ENCODE measurements at places on chromosomes 7 and 10.
A peak's percentile ranks its signal among the peaks of the same experiment; 100 is the strongest.

- no peak for DNase-seq
Observed at GRCh38 chr7:2539031-2539911, 16.1 kb downstream of the BRAT1 start.

DNA sequence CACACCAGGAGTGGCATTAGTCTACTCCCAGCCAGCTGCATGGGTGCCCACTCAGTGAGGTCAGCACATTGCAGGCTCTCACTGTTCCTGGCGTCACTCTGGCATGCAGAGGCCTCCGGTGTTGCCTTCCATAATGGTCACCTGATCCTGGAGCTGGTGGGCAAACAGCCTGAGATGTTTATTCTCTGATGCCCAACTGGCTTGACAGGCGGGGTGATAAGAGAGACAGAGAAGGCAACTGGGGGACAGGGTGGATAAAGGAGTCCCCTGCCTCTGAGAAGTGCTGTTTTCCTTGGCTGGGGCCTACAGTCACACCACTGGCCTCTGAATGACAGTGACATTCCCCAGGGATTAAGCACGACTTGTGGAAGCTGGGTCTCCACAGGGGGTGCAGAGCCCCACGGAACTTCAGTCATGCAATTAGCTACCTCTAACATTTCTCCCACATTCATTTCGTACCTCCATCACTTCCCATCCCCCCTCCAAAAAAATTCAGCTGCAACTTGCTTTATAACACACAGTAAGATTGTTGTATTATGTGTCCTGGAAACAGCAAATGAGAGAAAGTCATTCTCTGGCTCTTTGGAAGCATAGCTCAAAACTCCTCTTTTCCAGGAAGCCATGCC is 7.1 kb upstream of the RBM20 start:
- DNase-seq = no peak

DNA sequence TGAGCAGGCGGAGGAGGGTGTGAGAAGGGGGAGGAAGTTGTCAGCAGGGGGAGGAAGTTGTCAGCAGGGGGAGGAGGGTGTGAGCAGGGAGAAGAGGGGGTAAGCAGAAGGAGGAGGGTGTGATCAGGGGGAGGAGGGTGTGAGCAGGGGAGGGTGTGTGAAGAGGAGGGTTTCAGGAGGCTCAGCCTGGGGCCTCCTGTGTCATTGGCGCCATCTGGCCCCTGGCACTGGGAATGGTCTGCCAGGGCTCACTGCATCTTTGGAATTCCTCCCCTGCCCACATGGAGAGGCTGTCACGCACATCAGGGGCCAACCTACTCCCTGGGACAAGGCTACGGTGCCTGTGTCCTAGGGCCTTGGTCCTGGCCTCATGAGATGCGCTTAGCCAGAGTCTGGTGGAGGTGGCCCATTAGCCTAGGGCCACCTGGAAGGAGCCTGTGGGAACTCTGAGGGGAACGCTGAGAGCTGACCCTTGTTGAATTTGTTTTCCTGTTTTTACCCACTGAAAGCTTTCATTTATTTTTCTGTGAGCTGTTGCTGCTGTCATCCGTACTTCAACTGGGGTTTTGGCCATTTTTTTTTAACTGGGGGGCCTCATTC is 18.0 kb downstream of the CAMK2B start:
- DNase-seq = no peak

GRCh38 chr7:139673230-139673629 is 104.6 kb downstream of the HIPK2 start:
- DNase-seq = peak; percentile 23

- DNase-seq = no peak
Observed at GRCh38 chr7:139743967-139744767, 33.6 kb downstream of the HIPK2 start.

Measured in CD8-positive, alpha-beta T cell (primary cell).